IPS DF 6.9 (cell line): ENCODE measurements at places on chromosomes 2 and 18.
A peak's percentile ranks its signal among the peaks of the same experiment; 100 is the strongest.

DNA sequence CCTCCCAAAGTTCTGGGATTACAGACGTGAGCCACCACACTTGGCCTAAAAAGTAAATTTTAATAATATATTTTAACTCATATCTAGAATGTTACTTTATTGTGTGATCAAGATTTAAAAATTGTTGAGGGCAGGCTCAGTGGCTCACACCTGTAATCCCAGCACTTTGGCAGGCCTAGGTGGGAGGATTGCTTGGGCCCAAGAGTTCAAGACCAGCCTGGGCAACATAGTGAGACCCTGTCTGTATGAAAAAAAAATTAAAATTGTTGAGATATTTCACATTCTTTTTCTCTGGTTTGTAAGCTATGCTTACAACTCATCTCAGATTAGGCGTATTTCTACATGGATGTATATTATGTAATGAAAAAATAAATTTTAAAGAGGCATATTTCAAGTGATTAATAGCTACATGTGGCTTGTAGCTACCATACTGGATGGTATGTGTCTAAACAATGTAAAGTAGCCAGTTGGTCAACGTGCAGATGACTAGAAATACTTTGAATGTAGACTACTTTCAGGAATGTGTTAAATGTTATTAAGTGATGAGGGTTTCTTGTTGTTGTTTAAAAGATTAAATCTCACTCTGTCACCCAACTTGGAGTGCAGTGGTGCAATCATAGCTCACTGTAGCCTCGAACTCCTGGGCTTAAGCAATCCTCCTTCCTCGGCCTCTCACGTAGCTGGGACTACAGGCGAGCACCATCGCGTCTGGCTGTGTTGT lies 5.9 kb downstream of the RAB10 start:
- DNase-seq: no peak

DNA sequence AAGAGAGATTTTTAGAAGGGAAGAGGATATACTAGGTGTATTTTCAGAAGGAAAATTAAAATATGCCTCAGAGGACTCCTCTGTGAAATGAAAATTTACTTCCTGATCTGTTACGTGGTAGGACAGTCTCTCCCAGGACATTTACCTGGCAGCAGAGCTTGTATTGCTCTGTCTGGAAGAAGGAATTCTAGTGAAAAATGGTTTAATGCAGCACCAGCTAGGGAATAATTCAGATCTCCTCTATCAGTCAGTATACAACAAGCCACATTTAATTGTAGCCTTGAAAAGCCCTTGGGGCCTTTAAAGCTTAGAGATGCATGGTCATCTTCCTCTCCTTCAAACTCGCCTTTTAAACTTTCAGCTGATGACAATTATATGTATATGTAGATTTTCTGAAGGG lies 49.6 kb downstream of the PIK3C3 start:
- no peak for DNase-seq

GRCh38 chr18:24443870-24444269 lies 16.6 kb upstream of the HRH4 start:
- DNase-seq: no peak

GRCh38 chr18:2223449-2223848 lies 347.9 kb downstream of the METTL4 start:
- no peak for DNase-seq

DNA sequence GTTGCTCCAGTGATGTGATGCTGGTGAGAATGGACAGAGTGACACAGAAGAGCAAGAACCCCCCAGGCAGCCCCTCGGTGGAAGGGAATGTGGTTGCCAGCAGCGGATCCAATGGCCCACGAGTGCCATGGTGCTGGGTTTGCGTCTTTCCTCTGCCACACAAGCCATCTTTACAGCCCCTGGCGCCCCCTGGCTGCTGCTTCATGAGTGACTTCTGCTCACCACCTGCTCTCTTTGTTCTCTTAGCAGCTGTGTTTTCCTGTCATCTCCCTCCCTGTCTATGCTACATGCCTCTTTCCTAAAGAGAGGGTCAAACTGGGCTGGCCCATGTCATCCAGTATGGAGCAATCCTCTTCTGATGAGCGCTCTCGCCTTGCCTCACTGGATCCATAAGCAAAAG lies 300.0 kb upstream of the SMIM21 start:
- DNase-seq: peak; percentile 61

DNA sequence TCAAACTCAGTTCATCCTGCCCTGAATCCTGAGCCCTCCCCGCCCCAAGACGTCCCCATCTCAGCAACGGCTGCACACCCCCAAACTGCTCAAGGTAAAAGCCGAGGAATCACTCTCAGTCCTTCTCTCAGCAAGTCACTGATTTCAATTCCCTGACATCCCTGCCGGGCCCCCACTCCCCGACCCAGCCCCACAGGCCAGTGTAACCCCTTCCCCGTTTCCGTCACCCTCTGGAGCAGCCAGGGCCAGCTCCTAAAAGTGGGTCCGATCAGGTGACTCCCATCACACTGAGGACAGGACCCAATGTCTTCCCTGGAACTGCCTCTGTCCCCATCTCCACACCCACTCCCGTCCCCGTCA lies 20.5 kb downstream of the SNORC start:
- DNase-seq: no peak

DNA sequence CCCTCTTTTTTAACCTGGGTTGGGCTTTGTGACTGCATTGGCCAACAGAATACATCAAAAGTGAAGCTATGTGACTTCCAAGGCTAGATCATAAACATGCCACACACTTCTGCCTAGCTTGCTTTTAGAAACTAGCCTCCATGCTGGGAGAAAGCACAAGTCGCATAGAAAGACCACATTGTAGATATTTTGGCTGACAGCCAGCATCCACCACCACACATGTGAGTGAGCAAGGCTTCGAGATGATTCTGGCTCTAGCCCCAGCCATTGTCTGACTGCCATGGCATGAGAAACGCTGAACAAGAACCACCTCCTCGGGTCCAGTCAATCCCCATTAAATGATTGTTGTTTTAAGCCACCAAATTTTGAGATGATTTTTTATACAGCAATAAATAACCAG lies 66.8 kb upstream of the STPG4 start:
- no peak for DNase-seq

DNA sequence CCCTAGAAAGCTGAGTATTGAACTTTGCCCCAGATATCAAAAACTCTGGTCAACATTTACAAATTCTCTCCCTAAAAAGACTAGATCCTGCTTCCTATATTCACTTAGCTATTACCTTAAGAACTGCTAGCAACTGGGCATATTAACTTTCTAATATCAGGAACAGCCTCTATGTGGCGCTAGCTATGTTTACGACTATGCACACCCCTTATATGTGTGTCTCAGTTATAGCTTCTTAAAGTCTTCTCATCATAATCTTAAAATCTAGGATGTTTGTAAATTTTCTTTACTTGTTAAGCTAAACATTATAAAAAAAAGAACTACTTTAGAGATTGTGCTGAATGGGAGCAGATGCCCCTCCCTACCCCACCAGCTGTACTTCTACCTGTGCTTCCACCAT lies 1.7 kb upstream of the STAMBP start:
- no peak for DNase-seq

DNA sequence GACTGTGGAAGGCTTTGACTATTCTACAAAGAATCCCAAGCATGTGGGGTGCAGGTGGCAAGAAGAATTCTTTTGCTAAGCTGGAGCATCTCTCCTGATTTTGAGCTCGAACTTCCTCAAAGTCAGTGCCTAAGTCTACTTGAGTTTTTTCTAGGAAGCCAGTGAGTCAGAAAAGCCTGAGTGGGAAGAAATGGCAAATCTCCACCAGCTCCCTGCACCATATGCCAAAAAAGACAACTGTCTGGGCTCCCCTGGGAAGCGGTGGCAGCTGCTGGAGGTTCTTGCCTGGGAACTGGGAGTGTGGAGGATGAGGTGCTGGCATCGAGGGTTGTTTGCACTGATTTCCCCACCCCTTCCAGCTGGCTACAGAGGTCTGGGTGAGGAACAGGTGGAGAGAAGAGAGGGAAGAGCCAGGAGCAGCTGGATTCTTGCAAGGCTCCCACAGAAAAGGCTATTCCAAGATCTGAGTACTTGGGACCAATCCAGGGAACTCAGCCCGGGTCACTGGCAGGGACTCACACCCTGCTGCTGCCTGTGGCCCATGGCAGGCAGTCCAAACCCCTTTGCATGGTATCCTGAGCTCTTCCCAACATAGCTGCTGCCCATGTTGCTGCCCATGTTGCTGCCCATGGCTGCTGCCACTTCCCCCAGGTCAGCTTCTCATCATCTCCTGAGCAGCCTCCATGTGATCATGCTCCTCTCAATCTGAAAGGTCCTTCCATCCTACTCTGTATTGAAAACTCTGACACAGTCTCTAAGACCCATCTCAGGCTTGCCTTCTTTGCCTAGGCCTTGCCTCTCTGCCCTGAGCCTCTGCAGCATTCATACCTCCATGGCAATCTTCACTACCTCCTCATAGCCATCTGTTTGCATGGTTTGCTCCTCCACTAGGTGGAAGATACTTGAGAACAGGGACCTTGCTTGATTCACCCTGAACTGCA lies 128.3 kb upstream of the SPATS2L start:
- DNase-seq: no peak

GRCh38 chr2:58604096-58604495 lies 363.0 kb upstream of the FANCL start:
- DNase-seq: no peak

DNA sequence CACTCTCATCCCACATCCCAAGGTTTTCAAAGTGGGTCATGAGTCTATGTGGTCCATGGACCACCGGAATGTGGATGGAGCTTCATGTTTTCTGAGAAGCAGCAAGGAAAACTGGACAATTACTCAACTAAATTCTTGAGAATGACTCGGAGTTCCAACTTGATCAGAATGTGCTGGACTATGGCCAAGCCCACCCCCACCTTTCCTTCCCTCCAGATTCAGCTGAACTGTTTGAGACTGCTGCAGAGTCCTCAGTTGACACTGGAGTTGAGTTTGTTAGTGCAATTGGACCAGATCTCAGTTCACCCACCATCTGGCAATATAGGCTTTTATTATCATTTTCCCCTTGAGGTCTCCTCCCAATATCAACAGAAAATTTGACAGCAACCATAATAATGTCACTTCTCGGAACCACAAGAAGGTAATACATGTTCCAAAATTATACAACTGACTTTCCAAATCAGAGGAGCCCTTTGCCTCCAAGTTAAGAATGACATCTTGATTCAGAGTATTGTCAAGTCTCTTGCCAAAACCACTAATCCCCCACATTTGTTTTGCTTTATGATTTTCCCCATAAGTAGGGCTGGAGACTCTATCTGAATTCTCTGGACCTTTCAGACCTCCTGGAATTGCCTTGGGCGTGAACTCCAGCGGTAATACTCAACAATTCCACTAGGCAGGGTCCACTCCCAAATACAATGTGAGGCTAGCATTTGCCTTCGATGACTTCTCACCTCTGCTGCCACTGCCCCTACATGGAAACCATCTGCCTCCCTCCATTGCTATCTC lies 8.8 kb downstream of the COL4A4 start:
- DNase-seq: no peak

DNA sequence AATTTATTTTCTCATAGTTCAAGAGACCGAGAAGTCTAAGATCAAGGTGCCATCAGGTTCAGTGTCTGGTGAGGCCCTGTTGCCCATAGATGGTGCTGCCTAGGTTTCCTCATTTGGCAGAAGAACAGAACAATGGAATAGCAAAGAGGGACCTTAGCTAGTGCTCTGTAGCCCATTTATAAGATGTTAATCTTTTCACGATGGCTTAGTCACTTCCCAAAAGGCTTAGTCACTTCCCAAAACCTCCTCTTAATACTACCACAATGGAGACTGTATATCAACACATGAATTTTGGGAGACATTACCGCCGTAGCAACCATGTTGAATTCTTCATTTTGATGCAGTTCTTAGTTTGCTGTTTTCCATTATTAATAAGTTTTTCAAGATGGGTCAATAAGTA lies 246.3 kb upstream of the NRP2 start:
- no peak for DNase-seq

GRCh38 chr2:28419443-28420270 lies 27.0 kb downstream of the FOSL2 start:
- DNase-seq: no peak

DNA sequence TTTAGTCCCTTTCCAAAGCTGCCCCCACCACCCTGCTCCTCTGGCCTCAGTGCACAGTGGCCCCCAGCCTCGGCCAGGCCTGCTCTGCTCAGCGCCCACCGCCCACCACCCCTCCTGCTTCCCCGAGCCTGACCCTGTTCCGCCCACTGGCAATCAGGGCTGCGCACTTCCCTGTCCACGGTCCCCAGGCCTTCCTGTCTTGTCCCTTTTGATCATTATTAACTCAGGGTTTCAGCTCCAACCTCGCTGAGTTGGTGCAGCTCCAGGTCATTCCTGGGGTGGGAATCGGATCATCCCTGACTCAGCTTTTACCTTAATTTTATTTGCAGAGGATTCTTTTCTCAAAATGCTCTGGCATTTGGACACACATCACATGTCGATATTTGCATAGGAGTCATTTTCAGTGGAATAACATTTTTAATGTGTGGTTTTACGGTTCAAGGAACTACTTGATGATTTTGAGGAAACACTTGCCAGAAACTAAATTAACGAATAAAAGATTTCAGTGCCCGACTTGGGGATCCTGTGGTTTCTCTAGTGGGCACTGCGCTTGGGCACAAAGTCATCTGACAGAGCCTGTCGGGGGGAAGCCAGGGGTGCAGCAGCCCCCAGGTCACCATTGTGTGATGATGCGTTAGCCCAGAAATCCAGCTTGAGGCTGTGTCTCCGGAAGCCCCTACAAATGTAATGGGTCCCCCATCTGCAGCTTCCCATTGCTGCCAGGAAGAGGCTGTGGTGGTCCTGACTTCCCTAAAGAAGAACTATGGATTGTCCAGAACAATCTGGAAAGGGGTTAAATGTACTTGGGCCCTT lies 1.0 kb upstream of the ESPNL start:
- DNase-seq: no peak

- DNase-seq: no peak
Measured at GRCh38 chr2:48235076-48235475, 294.9 kb upstream of the STON1 start.

DNA sequence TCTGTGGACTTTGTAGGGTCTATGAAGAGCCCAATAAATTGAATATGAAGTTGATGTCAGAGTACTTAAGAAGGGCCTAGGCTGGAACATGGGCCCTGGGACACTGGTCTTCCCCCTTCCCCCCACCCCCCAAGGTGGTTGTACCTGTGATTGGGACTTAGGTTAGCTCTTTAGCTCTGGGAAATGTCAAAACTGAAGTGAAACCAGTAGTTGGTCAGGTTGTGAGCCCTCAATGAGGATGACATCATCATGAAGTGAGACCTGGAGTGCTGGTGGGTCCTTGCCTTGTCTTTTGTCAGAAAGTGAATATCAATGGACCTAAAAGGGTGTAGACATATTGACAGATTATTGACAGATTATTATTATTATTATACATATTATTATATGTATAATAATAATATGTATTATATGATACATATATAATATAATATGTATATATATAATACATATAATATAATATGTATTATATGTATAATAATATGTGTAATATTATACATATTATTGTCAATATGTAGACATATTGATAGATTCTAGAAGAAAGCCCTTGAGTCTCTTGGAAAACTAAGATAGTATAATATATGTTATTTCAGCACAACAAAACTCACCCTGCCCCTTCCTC lies 5.4 kb downstream of the MARS2 start:
- no peak for DNase-seq
